Right hindlimb (tissue), 1 donor: ENCODE measurements at places on chromosomes 3 and 15.
A peak's percentile ranks its signal among the peaks of the same experiment; 100 is the strongest.

GRCh38 chr15:48402427-48403177 is 71.4 kb downstream of the DUT start:
- DNase-seq: no peak

DNA sequence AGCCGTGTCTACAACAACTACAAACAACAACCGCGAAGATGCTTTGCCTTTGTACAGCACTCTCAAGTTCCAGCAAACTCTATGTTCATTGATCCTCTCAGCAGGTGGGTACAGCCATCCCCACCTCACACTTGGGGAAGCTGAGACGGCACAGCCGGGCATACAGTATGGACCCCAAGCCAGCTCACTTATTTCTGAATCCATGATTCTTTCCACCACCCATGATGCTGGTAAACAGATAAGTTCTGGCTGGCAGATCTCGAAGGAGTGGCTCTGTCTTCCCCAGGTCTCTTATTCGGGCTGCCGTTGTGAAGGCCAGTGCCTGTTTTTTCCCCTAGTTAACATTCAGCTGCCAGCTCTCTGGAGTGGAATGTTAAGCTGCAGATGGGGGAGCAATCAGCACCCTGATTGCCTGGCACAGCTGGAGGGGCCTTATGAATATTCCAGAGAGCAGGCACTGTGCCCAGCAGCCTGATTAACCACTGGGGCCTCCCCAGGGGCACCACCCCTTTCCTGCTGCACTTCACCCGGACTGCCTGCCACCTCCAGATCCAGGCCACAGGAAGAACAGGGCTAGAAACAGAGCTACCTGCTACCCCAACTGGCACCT is 73.2 kb downstream of the CORO2B start:
- peak; percentile 55 for DNase-seq

GRCh38 chr3:107235928-107236315 is 141.3 kb upstream of the CCDC54 start:
- DNase-seq: peak; percentile 77

GRCh38 chr3:49388289-49388820 is 23.4 kb downstream of the RHOA start:
- DNase-seq: no peak

DNA sequence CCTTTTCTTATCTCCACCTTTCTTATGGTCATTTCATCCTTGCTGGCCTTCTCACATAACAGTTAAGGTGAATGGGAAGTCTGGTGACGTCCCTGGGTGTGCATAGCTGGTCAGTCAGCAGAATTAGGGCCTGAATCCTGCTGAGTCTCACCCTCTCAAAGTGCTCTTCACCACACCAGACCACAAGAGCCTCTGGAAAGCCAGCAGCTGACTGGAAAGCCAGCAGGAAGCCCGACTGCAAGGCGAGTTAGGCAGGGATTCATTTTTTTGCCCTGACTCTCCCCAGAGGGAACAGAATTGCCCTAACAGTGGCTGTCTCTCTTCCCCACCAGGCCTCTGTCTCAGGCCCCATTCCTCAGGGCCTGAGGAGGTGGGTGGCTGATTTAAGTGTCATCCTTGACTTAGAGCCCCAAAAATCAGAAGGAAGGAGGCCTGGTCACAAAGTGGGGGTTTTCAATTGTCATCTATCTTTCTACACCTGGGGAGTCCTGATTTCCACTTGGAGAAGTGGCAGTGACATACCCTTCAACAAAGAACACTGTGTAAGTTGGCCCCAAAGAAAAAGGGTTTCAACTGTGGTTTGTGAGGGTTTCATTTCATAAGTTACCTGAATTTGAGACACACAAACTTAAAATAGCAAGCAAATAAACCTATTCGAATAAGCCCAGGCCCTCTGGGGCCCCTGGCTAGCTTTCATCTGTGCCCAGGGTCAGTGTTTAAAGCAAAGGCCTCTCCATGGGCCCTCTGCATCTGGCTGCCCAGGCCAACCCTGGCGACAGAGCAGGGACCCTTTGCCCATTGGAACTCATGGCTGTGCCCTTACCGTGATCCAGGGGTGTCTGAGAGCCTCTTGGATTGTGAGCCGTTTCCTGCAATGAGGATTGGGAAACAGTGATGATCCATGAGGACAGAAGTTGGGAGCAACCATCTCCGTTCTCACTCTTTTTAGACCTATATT is 90.5 kb upstream of the HERC1 start:
- no peak for DNase-seq

DNA sequence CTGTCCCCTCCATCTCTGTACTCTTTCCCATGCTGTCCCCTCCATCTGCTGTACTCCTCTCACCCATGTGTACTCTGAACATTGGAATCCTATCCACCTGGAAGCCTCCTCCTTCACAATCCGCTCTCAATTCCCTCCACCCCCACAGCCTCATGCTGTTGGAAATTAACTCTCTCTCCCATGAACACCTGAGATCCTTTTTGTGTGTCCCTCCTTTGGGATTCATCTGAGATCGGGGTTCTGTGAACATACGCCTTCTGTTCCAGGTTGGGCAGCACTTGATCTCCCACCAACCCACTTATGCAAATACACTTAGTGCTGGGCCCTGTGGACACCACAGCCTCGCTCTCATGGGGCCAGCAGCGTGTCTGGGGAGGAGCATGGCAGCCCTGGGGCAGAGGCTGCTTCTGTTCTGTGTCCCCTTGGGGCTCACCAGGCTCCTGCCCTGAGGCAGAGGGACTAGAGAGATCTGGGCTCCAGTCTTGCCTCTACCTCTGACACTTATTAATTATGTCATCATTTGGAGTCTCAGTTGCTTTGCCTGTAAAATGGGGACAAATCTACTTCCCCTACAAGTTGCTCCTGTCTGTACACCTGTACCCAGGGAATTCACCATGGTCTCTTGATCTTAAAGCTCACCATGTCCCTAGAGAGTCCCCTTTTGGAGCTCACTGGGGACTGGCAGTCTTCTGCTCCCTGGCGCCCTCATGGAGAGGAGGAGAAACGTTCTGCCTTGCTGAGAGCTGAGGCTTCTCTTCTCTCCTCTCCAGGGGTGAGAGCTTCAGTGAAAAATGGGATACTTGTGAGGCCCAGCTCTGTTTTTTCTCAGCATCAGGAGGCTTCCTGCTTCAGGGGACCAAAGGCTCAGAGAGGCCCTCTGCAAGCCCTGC is 42.7 kb downstream of the ITGA11 start:
- DNase-seq: no peak

GRCh38 chr3:25273582-25274171 is 154.4 kb upstream of the RARB start:
- DNase-seq: no peak

GRCh38 chr15:42737529-42738328 is 801 bp upstream of the CDAN1 start:
- DNase-seq: no peak

DNA sequence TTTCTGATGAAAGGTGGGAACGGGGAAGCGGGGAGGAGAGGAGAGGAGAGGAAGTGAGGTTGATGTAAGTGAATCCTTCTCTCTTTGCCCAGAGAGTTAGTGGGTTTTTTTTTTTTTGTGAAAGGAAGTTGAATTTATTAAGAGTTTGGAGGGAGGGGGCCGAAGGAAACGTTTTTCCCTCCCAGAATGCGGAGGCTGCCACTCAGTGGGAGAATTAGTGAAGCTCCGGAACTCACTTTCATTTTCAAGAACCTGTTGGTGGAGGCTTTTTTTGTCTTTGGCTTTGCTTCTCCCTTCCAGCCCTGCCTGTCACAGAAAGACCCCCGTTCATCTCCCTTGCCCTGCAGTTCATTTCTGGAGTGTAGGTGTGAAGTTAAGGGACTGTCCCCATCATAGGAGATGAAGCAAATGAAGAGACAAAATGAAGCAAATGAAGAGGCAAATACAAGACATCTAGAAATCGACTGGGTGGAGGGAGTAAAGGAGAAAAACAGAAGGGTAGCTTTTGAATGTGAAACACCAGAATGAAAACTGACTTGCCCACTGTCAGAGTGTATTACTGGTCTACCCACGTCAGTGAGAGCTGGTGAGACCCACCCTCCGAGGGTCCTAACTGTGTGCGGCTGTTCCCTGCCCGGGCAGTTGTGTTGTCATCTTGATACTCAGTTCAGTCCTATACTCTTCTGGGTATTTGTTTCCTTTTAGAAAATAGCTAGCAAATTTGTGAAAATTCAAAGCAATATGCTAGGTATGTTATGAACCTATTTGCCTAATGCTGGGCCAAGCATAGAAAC is 91.5 kb downstream of the ITPR1 start:
- DNase-seq: peak; percentile 59

- no peak for DNase-seq
Measured at GRCh38 chr3:35919160-35919559, 279.8 kb downstream of the ARPP21 start.

DNA sequence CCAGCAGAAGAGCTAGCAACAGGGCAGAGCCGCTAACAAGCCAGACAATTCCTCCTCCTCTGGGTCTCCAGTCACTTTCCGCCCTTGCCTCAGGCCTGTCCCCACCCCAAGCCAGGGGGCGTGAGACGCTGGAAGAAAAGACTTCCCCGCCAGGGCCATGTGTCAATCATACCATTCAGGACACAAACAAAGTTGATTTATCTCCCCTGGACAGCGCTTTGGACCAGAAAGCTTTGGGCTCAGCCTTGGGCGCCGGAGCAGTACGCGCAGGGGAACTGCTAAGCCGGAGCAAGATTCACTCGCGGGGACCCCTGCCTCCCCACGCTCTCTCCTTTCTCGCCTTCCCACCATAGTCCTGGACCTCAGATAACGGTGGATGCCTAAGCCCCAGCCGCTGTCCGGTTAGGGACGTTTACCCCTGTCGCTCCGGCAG is 479 bp downstream of the LRRC2 start:
- DNase-seq: peak; percentile 48

GRCh38 chr3:164537485-164537884 is 540.8 kb downstream of the SI start:
- no peak for DNase-seq

GRCh38 chr3:123448536-123449101 is at the start of gene ADCY5:
ADCY5 (minus strand) TSS chr3:123449090; CDS start chr3:123448545, 545 bp downstream.
- DNase-seq: no peak

GRCh38 chr3:88259045-88259444 is 109.3 kb downstream of the C3orf38 start:
- no peak for DNase-seq

GRCh38 chr3:37934631-37935289 is 55.8 kb upstream of the VILL start:
- no peak for DNase-seq

DNA sequence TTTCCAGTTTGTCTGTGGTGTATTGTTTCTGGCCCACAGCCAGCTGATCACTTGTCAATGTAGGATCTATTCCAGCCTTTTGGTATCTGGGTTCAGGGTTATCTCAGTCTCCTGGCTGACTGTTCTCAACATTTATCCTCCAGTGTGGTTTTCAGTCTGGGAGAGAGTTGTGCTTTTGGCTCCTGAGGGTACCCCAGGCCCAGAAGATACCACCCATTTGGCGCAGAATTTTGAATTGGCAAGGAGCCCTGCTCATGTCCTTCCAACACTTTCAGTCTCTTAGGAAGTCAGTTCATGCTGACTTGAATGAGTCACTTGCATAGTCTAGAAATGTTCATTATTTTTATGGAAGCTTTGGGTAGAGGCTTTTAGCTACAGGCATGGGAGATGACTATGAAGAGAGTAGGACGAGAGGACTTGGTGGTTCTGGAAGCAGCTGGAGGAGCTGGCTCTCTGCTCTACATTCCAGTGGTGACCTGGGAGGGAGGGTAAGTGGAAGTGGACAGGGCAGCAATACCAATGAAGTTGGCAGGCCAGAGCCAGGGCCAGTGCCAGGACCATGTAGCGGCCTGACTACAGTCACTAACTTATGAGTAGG is 7.2 kb downstream of the POLR2H start:
- DNase-seq: peak; percentile 66

GRCh38 chr3:53997476-53997875 is 105.8 kb upstream of the SELENOK start:
- DNase-seq: no peak

- no peak for DNase-seq
Measured at GRCh38 chr15:41658689-41659088, 1.5 kb upstream of the MGA start.

GRCh38 chr3:171132873-171133272 is 106.4 kb upstream of the SLC2A2 start:
- DNase-seq: no peak

- no peak for DNase-seq
Measured at GRCh38 chr15:59751552-59752413, 62.7 kb upstream of the BNIP2 start.

DNA sequence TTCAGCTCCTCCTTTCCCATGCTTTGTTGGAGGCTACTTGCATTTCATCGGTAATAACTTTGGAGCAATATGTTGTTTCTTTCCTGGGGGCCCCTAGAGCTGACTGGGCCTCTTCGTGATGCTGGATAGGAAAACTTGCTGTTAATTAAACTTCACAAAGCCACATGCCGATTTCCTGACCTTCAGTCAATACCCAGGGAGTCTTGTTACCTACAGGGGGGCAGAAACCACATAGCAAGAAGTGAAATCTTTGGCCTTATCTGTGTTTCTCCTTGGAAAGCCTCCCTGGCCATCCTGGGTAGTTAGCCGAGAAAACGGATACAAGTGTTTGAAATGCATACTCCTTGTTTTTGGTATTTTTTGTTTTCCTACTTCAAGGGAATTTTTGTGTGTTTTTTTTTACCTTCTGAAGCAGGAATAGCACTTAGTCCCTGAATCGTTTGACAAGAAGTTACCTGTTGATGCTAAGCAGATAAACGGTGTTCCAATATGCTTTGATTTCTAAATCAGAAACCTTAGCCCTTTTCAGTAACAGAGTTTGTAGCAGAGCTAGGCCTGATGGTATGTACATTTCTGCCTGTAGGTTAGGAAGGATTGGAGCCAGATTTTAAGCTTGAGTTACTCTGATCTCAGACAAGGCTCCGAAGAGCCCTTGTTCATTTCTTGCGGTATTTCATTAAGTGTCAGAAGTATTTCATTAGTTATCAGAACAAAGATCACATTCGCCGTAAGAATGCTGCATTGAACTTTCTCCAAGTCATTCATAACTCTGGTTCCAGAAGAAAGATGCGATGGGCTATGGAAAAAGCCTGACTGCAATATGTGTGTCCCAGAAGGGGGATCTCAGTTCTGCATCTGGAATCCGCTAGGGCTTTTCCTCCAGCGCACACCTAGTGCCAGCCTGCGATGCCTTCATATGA is 111.5 kb downstream of the THSD4 start:
- DNase-seq: no peak

DNA sequence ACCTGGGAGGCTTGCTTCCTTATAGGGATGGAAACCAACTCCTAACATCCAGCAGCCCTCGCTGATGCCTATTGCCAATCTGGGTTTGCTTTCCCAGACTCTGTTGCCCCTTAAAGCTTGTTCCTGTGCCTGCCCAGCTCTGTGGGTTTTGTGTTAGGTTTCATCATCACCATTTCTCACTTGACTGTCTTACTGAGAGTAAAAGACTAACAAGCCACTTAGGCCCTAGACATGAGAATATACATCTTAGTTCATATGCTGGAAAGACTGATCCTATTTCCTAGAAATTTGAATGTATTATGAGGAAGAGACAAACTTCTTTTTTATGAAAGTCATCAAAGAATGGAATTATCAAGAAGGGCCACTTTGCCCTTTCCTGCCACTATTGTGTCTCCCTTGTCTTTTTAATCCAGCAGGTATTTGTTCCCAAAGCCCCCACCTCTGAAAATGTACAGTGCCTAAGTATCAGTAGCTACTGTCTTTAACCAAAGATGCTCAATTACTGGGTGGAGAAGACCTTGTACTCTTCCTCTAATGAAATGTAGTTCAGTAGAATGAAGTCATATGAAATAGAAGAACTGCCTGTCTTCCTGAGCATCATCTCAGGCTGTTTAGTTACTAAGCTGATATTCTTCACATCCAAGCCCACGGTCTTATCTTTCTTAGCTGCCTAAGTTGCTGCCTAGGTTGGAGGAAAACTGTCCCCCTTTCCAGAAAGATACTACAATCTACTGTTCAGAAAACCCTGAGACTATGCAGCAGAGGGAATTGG is 59.8 kb upstream of the ZPLD1 start:
- DNase-seq: no peak
